ENCODE measurements at places on chromosomes 16 and 17.

- peak; percentile 13 for ATAC-seq
Measured at GRCh38 chr17:15351478-15351840, 10.1 kb upstream of the TEKT3 start.

GRCh38 chr17:82973456-82974135 lies 105.8 kb upstream of the METRNL start:
- no peak for ATAC-seq

GRCh38 chr17:27396941-27397340 lies 59.3 kb upstream of the KSR1 start:
- no peak for ATAC-seq

GRCh38 chr17:9021158-9021991 lies at the start of gene NTN1:
NTN1 (plus strand) TSS chr17:9021510; CDS start chr17:9022374, 864 bp downstream.
- ATAC-seq: peak; percentile 66

DNA sequence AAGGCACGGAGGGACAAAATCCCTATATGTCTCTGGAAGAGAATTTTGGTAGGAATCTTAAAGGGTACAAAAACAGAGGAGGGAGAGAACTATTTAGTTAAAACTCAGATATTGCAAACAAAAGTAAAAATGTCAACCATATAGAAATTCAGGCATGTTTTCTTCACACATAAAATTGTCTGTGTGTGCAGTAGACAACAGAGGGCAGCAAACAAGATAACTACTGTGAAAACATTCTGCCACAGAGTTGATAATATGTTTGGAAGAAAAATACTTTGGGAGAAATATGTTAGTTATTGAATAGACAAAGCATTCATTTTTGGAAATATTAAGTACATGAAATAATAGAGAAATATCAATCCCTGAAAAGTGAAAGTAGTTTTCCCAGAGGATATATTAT lies 56.2 kb downstream of the SNX11 start:
- ATAC-seq: no peak

GRCh38 chr17:8837563-8838075 lies 29.9 kb downstream of the PIK3R6 start:
- ATAC-seq: no peak

GRCh38 chr16:58713742-58714141 lies 20.4 kb downstream of the GOT2 start:
- ATAC-seq: no peak

DNA sequence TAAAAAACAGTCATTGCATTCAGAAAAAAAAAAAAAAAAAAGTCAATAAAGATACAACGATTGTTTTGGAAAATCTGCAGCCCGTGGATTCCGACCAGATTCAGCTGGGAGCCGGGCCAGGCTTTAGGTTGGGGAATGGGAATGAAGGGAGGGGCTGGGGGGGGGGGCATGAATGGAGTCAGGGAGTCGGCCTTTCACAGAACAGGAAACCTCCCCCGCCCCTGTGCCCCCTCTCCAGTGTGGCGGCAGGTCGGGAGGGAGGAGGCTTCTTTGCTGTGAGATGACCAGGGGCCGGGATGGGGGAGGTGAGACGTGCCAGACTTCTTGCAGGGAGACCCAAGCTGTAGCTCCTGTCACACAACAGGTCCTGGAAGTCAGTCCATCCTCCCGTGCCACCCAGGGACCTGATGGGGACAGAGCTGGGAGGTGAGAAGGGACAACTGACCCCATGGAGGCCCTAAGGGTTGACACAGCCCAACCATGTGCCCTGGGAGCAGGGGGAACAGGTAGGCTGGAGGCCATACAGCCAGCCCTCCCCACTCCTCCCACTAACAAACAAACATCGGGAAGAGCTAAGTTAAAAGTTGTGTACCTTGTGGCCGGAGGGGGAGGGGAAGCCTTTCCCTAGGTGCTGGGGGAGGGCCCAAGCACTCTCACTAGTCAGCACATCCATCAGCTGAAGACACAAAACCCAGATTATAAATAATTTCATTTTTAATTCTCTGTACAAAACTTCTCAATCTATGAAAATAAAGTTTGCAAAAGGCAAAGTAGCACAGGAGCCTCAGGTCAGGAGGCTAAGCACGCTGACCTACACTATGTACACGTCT lies 25.2 kb downstream of the SREBF1 start:
- no peak for ATAC-seq
